ENCODE measurements at places on chromosomes 2 and 18.

DNA sequence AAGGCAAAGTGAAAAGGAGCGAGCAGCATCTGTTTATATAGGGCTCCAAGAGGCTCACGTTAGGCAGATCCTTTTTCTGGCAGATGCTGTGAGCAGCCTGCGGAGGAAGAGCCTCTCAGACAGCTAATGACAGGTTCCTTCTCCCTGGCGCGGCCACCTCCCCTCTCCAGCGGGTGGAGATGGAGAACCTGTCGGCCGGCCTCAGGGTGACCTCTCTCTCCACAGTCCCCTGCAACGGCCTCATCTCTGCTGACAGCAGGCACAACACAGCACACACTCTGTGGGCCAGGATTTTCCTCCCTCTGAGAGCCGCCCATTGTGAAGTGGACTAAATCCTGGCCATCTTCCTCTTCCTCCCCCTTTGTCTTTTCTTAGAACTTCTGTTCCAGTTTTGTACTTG, 119.8 kb downstream of the PRKCE start:
- no peak for DNase-seq

GRCh38 chr2:61151436-61151835, 10.6 kb upstream of the C2orf74 start:
- DNase-seq: no peak

GRCh38 chr2:113164930-113165585, 8.7 kb upstream of the PSD4 start:
- DNase-seq: peak; percentile 62

DNA sequence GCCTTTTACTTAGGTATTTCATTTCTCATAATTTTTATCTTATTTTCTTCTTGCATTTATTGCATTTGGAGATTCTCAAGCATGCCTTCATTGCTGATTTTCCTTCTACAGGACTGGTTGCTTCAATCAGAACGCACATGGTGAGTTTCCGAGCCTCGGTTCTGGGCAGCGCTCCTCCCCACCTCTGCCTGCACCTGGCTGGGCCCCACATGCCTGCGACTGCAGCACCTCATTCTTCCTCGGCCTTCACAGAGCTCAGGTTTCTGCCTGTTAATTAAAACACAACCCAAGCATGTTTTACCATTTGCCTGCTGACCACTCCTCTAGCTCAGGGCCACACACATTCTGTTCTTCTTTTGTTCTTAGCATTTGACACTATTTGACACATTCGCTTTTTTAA, 398.8 kb downstream of the GALR1 start:
- no peak for DNase-seq

DNA sequence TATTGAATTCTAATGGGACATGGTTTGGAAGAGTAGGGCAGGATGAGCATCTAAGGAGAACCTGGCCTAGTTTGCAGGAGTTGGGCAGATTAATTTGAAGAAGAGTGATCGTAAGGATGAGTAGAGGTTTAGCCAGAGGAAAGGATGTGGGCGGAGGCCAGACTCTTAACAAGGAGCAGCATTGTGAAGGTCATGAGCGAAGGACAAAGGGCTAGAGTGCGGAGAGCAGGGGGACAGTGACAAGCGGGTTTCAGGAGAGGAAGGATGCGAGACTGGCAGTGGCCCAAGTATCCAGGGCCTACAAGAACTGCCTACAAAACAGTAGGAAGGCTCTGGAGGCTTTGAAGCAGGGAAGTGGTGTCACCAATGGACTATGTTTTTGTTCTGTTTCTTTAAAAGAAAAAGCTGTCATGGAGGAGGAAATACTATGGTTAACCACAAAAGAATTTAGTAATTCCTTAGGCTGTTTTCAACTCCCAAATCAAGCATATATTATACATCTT, 20.1 kb downstream of the SLC66A3 start:
- DNase-seq: no peak

- DNase-seq: no peak
Observed at GRCh38 chr2:66775730-66776422, 341.0 kb downstream of the MEIS1 start.

DNA sequence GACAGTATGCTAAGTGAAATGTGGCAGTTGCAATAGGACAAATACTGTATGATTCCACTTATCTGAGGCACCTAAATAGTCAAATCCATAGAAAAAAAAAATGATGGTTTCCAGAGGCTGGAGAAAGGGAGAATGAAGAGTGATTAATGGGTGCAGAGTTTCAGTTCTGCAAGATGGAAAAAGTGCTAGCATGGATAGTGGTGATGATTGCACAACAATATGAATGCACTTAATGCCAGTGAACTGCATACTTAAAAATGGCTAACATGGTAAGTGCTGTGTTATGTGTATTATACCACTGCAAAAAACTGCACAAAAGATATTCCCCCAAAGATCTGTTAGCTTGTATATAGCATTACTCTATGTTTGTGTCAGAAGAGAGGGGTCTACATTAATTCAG, 185.4 kb downstream of the INHBB start:
- DNase-seq: no peak

GRCh38 chr2:190408538-190409271, 550 bp downstream of the MFSD6 start:
- no peak for DNase-seq

GRCh38 chr18:7859122-7859521, 292.0 kb downstream of the PTPRM start:
- DNase-seq: no peak

DNA sequence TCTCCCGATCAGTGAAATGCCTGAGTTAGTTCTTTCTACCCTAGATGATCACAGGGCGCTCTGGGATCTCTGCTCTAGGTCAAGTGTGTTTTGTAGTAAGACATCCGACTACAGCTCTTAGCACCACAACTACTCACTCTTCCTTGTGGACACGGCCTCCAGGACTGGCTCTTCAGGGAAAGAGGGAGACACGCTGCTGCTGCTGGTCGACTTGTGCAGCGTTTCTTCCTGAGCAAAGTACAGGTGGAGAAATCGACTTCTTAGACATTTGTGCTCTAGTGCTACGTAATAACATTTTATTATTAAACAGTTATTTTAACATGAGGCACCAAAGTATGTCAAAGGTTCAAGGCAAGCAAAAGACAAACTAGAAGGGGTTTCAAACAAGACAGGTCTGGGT, 57.0 kb downstream of the PRELID3A start:
- no peak for DNase-seq

- DNase-seq: no peak
Observed at GRCh38 chr2:206700156-206700555, 18.0 kb downstream of the DYTN start.
